ENCODE measurements at places on chromosomes 2 and 18.

DNA sequence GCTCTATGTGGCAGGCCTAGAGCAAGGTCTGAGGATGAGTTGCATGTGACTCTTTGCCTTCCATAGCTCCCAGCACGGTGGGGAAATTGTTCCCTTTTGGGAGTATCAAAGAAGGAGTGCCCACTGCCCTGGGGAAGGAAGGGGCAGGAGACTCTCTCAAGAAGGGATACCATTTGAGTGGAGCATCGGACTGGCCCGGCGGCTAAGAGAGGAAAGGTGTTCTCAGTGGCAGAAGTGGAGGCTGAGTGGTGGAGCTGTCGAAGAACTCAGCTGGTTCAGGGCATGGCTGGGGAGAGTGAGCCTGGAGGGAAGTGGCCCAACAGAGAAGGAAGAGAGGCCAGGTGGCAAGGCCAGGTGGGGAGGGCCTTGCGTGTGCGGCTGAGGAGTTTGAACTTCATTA, 235.2 kb downstream of the DYSF start:
- DNase-seq: no peak

GRCh38 chr2:47784352-47784851, 1.5 kb downstream of the MSH6 start:
- peak; percentile 25 for DNase-seq

GRCh38 chr2:45678791-45679348, 27.4 kb downstream of the PRKCE start:
- no peak for DNase-seq

GRCh38 chr2:161947836-161948235, 126.2 kb downstream of the DPP4 start:
- DNase-seq: no peak

DNA sequence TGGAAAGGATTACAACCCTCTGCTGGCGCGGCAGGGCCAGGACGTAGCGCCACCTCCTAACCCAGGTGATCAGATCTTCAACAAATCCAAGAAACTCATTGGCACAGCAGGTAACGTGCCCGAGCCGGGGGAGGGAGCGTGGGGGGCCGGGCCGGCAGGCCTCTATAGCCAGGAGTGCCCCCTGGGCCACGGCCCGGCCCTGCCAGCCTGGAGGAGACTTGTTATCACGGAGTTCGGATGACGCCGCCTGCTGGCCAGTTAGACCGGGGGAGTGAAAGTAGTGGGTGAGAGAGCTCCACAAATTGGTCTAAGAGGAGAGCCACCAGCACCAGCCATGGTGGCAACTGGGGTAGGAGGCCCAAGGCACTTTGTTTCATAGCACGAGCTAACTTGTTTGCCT, 8.6 kb upstream of the TMEM214 start:
- DNase-seq: no peak

- DNase-seq: peak; percentile 98
Measured at GRCh38 chr2:109331896-109332848, 203.2 kb downstream of the SH3RF3 start.

Data from fibroblast of mammary gland (primary cell).